ENCODE measurements at places on chromosomes 2 and 18.

DNA sequence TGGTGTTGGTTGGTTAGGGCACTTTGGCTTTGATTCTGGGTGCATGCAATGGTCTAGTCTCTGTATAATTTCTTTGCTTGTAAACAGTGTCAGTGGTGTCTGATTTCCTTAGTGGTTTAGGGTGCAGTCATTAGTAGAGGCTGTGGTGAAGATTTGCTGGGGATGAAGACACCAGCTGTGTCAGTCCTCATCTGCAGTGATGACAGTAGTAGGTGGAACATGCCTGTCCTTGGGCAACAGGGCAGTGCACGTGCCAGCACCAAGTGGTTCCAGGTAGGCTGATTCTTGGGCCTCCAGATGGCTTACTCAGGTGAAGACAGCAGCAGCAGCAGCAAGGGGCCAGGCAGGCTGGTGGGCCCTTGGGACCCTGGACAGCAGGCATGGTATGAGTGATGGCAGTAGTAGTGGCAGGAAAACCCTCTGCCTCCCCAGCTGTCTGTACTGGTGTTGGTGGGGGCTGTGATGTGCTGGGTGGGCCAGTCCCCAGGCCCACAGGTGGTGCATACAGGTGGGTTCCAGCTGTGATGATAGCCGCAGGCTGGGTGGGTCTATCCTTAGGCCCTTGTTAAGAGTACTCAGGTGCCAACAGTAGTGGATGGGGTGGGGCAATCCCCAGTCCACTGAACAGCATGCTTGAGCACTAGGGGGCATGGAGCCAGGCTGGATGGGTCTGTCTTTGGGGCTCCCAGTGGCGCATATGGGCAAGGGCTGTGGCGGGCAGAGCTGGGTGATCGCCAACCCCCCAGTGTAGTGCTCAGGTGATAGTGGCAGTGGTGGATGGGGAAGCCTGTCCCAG lies 140.7 kb upstream of the THUMPD2 start:
- DNase-seq = no peak

DNA sequence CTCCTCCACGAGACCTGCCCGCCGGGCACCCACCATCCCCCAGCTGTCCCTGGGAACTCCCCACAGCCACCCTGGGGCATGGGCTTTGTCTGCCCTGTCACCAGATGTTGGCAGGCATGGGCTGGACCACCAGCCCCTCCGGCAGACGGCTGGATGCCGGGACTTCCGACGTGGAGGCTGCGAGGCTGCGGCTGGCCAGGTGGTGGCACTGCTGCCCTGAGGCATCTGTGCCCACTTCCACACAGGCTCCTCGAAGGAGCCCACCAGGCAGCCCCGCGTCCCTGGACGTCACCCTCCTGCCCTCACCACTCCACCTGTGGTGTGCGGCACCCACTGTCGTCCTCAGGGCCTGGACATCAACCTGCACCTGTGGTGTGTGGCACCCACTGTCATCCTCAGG lies 319.9 kb upstream of the SALL3 start:
- peak; percentile 9 for DNase-seq

- no peak for DNase-seq
Measured at GRCh38 chr2:70822843-70823242, 2.4 kb upstream of the CLEC4F start.

GRCh38 chr18:45103319-45104048 lies 422.8 kb downstream of the SETBP1 start:
- DNase-seq = no peak

- DNase-seq = no peak
Measured at GRCh38 chr18:74739926-74740325, 142.3 kb downstream of the ZNF407 start.

GRCh38 chr2:21396252-21396651 lies 272.5 kb downstream of the TDRD15 start:
- DNase-seq = no peak

DNA sequence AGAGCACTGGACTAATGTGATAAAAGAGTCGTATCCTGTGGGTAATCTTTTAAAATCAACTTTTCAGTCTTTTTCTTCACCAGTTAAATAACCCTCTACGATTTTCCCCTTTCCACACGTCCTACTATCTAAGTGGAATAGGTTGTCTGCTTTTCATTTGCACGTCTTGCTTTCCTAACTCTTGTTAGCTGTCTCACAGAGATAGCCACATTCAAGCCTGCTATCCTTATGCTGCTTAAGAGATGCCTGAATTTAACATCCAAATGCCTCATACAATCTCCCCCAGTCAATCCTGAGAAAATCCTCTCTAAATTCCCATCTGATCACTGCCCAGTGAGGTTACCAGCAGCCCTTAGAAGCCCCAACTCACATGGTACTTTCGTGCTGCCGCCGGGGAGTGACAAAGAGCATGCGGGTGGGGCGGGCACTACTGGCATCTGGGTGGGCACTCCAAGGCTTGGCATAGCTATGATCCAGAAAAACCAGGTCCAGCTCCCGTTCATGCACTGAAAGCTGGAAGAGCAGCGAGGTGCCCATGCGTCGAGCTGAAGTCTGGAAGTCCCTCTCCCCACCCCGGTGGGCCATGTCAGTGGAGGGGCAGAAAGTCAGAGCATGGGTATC lies 1.5 kb downstream of the KANSL3 start:
- peak; percentile 48 for DNase-seq

DNA sequence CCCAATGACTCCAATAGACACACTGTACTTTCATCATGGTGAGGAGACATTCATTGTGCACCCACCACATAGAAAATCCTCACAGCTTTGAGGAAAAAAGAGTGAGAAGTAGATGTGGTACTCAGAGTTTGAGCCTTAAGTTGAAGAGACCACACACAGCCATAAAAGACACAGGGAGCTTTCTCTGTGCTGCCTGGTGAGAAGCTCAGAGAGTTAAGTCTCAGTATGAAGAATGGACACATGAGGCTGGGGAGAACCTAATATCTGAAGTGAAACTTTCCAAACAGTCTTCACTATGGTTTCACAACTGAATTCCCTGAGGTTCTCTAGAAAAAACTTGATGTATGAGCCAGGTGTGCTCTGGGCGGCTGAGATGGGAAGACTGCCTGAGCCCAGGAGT lies 237.9 kb downstream of the NBAS start:
- DNase-seq = no peak

- peak; percentile 56 for DNase-seq
Measured at GRCh38 chr2:53740170-53740569, 27.4 kb upstream of the CHAC2 start.

DNA sequence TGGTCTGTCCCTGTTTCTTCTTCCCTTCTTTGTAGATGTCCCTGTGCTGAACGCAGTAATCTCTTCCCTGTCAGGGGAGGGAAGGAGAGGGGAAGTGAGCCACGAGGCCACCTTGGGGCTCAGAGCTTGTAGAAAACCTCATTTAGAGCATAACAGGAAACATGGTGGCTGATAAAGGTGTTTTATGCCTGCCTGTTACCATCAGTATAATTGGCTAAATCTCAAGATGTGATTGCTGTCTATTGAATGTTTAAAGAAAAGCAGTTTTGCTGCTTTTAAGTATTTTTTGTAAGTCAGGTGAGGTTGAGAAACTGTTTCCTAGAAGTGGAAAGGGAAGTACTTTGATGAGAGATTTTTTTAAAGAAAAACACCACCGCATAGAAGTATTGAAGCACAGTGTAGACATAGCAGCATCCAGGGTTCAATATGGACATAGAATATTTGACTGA lies 59.7 kb upstream of the PDK1 start:
- DNase-seq = no peak

DNA sequence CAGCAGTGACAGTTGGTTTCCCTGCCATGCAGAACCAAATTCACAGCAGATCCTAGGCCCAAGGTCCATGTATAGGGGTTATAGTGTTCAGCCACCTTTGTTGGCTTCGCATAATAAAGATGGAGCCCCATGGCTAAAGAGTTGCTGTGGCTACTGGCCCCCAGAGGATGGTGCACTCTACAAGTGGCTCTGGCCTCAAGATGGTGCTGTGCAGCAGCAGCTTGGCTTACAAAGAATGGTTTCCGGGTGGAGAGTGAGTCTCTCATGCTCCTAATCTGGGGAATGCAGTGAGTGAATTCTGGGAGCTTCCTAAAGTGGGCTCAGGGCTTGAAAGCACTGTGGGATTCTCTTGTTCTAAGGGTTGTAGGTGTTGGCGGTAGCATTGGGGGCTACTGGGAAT lies 1199.7 kb downstream of the CNTNAP5 start:
- peak; percentile 24 for DNase-seq

DNA sequence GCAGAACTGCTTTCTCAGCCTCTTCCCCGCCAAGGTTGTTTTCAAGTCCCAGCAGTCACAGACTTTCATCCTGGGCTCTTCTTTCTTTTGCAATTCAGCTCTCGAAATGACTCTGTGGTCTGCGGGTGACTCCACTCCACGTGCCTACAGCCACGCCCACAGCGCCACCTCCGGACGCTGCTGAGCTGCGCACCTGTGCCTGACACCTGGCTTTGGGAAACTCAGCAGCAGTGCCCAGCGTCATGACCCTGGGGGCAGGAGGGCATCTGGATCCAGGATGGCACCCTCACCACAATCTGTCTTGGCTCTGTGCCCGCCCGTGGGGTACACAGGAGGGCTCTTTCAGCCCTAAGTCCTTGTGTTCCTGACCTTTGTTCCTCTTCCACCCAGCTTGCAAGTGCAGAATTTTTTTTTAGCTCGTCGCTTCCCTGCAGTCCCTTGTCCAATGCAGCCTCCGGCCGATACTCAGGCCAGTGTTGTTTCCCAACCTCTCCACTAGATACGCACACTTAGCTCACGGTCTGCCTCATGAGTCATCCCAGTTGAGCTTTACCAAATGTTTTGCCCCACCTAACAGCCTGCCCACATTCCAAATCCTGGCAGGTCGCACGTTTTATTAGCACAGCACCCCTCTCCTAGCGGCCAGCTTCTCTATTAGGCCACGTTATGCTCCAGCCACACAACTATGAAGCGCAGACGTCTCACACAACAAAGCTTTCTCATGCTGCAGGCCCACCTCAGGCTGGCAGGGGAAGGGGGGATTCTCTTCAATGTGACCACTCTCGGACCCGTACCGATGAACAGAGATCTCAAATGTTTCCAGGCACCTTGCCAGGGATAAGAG lies 6.5 kb upstream of the CAPN10 start:
- DNase-seq = no peak

- peak; percentile 17 for DNase-seq
Measured at GRCh38 chr18:13235421-13235831, 16.9 kb downstream of the LDLRAD4 start.

DNA sequence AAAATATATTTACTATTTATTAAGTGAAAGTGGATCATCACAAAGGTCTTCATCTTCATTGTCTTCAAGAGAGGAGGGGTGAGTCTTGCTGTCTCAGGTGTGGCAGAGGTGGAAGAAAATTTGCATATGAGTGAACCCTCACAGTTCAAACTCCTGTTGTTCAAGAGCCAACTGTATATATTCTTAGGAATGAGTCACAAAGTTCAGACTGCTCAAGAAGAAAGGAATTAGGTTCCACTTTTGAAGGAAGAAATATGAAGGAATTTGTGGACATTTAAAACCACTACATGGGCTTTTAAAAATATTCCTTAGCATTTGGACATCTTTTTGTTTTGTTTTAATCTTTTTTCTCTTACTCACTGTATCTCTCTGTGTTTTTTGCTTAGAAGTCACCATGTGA lies 212.6 kb downstream of the INSIG2 start:
- DNase-seq = no peak

DNA sequence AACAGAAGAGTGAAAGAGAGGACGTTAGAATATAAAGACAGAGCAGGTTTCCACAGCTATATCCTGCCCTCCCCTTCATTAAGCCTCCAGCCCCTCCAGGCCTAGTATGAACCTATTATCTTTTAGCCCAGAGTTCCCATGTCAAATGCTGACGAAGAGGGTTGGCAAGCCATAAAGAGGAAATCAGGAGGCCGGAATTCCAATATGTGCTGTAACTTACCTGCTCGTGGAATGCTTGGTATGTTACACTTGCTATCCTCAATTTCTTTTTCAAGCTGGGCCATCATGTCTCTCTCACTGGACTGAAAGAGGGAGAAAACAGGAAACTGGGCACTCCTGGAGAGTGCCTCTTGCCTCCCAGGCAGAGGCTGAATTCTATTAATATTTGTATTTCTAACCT lies 264.1 kb downstream of the TRIB2 start:
- no peak for DNase-seq

GRCh38 chr2:212135739-212136138 lies 402.9 kb downstream of the ERBB4 start:
- DNase-seq = peak; percentile 98

GRCh38 chr2:222307978-222308730 lies 9.4 kb upstream of the PAX3 start:
- no peak for DNase-seq

- no peak for DNase-seq
Measured at GRCh38 chr2:29723255-29724001, 198.0 kb downstream of the ALK start.

- no peak for DNase-seq
Measured at GRCh38 chr2:127379712-127380355, 7.9 kb downstream of the MAP3K2 start.

GRCh38 chr18:68842951-68843350 lies 45.1 kb downstream of the CCDC102B start:
- no peak for DNase-seq

GRCh38 chr2:10188211-10188610 lies 65.7 kb downstream of the RRM2 start:
- peak; percentile 30 for DNase-seq

GRCh38 chr2:237536083-237536415 lies 30.3 kb upstream of the PRLH start:
- DNase-seq = no peak

- DNase-seq = no peak
Measured at GRCh38 chr2:41846962-41847361, 200.9 kb upstream of the PKDCC start.

DNA sequence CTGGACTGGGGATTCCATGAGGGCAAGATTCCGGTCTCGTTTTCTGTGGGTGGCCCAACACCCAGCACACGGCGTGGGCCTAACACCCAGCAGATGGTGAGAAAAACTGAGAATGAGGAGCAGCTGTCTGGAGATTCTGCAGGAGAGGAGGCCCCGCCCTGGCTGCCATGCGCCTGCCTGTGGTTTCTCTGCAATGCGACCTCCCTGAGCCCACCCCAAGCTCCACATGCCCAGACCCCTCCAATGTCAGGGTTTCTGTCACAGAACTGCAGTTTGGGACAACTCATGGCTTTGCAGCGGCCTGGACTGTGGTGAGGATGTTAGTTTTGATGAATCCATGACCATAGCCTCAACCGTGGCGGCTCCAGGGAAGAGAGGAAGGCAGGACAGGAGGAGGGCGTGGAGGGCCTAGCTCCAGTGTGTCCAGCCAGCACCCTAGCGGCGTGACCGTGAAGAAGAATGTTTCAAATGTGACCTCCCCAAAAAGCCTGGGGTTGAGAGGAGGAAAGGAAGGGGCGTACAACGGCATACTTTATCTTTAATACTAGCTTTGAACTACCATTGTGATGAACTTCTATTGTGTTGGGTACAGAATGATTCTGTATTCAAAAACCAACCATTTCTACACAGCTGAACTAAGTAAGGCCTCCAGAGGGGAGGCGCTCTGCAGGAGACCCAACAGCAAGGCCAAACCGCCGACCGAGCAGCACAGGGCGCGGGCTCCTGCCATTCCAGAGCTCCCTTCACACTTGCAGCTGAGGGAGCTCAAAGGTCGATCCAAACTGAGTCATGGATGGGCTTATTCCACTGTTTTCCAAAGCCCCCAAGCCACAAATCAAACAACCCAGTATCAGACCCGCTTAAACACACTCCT lies 3.4 kb downstream of the PXDN start:
- DNase-seq = peak; percentile 16
